Peyer's patch (tissue), 4 donors: ENCODE measurements at places on chromosomes 3 and 15. TPM values are rescaled to one million over a fixed set of nuclear protein-coding genes. Genes with fewer than 3 reads are reported as not detected.

The TMC3 gene
- total RNA-seq, result not detected

The PAQR9 gene
- total RNA-seq, result not detected

DNA sequence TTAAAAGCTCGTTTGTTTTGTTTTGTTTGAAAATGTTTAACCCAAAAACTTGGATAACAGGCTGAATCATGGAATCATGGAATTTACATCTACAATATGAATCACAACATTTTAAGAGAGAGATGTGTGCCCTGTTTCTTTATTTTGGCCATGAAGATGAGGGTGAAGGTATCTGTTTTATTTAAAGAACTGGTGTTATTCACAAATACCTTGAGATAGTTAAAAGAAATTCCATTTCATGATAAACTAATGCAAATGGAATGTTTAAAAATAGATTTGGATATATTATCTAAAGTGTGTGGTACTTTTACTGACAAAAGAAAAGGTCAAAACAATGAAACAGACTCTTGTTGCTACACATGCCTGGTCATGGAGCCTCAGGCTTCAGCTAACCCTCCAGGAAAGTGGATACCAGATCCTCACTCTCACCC, 486.0 kb upstream of the CFAP20DC start:
- DNase-seq, result no peak

- no peak for DNase-seq
Measured at GRCh38 chr3:43331381-43331780, 45.0 kb downstream of the SNRK start.

- no peak for DNase-seq
Measured at GRCh38 chr15:37524601-37525000, 409.8 kb upstream of the TMCO5A start.

DNA sequence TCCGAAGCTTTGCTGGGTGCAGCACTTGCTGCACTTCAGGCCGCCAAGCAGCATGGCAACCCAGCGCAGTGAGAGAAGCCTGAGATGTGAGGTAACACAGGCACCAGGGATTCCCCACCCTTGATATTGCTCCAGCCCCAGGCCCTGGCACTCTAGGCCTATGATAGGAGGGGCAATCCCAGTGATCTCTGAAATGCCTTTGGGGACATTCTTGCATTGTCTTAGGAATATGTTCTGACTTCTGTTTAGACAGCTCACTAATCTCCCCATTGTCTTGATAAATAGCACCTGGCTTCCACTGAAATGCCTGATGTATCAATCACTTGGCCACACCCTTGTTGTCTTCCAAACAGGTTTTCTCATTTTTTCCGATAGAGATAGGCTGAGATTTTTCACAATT, 102.8 kb downstream of the SOX14 start:
- no peak for DNase-seq
